ENCODE measurements at places on chromosomes 1 and 21.
A peak's percentile ranks its signal among the peaks of the same experiment; 100 is the strongest.

DNA sequence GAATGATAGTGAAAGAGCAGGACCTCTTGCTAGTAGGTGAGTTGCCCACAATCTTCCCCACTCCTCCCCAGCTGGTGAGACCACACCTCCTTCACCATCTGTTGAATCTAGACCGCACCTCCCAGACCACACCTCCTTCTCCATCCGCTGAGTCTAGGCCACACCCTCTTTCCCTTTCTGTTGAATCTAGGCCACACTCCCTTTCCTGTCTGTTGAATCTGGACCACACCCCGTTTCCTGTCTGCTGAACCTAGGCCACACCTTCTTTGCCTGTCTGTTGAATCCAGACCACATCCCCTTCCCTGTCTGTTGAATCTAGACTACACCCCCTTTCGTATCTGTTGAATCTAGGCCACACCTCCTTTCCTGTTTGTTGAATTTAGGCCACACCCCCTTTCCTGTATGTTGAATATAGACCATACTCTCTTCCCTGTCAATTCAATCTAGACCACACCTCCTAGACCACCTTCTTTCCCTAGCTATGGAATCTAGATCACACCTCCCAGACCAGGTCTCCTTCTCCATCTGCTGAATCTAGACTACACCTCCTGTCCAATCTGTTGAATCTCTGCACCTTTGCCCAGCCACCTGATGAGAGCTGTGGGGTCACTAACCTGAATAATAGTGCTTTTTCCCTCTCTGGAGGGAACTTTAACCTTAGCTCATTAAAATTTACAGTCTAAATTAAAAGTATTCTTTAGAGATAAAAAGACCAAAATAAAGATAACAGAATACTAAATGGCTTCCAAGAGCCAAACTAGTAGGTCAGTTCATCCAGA lies 116.3 kb downstream of the DAB1 start:
- DNase-seq, result no peak

DNA sequence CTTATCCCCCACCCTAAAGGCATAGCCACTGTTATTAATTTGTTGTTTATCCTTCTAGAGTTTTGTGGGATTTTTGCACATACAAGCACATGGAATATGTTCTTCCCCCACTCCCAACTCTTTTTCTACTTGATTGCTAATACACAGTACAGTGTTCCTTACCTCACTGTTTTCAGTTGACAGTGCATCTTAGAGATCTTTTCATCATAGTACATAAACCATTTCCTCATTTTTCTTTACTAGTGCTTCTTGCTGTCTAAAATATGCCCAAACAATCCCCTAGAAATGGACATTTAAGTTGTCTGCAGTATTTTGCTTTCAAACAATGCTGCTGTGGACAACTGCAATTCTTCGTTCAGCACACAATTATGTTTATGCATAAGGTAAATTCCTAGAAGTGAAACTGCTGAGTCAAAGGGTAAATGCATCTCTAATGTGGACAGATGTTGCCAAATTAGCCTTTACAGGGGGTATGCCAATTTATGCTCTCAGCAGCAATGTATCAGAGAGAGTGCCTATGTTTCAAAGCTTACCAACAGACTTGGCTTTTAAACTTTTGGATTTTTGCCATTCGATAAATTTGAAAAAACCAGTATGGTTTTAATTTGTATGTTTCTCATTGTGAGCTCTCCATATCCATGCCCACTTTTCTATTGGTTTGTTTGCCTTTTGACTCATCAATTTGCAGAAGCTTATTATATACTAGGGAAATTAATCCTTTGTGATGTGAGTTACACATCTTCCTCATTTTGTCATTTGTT lies 132.6 kb downstream of the MRPS6 start:
- no peak for DNase-seq

GRCh38 chr1:84940481-84940880 lies 47.5 kb upstream of the LPAR3 start:
- DNase-seq, result no peak

GRCh38 chr1:109499661-109500536 lies 6.0 kb downstream of the CYB561D1 start:
- DNase-seq, result peak; percentile 25

DNA sequence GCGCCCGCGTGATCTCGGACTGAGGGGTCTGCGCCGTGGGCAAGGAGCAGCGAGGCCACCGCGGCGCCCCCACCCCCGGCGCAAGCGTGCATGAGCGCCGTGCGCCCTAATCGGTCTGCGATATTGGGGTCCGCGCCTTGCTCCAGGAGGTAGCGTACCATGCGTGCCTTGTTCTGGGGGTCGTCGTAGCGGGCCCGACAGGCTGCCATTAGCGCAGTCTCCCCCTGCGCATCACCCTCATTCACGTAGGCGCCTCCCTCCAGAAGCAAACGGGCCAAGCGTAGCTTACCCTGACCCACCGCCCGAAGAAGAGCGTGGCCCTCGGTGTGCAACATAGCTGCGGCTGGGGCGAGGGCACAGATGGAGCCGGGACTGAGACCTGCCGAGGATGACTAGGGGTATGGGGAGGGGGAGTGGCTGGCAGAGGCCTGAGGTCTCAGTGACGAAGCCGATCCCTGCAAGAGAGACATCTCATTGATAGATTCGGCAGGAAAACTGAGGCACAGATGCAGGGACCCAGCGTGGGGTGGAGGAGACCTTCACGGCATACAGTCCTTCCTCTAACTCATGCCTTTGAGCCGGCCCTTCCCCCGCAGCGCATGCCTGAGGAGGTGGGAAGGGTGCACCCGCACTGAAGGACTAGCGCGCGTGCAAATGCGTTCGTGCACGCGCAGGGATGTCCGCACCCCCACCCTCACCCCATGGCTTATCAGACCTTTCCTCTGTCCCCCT lies 2.8 kb downstream of the ANKRD34A start:
- peak; percentile 57 for DNase-seq

- DNase-seq, result no peak
Observed at GRCh38 chr1:245225322-245226202, 70.8 kb downstream of the KIF26B start.

- no peak for DNase-seq
Observed at GRCh38 chr1:100943533-100943932, 47.6 kb downstream of the SLC30A7 start.

- no peak for DNase-seq
Observed at GRCh38 chr1:13513063-13513894, 524 bp downstream of the LRRC38 start.

GRCh38 chr1:244096691-244097090 lies 45.6 kb downstream of the ZBTB18 start:
- no peak for DNase-seq

- no peak for DNase-seq
Observed at GRCh38 chr1:234885601-234886000, 243.0 kb downstream of the TOMM20 start.

GRCh38 chr1:116767782-116768382 lies 13.7 kb downstream of the CD2 start:
- no peak for DNase-seq

- DNase-seq, result no peak
Observed at GRCh38 chr1:68199603-68200002, 32.7 kb downstream of the WLS start.

- peak; percentile 89 for DNase-seq
Observed at GRCh38 chr1:205321162-205321958, at the start of gene NUAK2. TSS of gene NUAK2 (minus strand) at chr1:205321745. CDS start at chr1:205321628, 117 bp downstream.

DNA sequence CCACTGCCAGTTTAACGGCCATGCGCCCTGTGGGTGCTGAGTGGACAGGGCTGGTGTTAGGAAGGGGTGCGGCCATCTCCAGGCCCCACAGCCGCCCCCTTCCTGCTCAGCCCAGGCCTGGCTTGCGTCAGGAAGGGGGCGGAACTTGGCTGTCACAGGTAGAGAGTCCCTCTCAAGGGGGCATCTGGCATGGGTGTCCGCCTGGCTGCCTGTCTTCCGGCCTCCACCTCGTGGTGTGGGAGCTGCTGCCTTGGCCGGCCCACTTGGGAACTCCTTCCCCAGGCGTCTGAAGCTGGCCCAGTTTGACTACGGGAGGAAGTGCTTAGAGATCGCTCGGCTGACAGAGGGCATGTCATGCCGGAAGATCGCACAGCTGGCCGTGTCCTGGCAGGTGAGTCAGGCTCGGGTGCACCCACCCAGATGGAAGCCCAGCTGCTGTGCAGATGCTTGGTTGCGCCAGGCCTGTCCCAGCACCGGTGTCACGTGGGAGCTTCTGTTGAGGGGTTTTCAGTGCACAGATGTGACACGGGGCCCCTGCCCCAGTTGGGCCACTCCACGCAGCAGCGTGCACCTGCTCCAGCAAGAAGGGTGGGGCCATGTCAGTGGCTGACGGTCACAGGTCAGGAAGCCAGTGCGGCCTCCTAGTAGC lies 9.1 kb upstream of the ATAD3B start:
- DNase-seq, result peak; percentile 86

GRCh38 chr1:36751525-36751924 lies 268.8 kb upstream of the CSF3R start:
- no peak for DNase-seq

DNA sequence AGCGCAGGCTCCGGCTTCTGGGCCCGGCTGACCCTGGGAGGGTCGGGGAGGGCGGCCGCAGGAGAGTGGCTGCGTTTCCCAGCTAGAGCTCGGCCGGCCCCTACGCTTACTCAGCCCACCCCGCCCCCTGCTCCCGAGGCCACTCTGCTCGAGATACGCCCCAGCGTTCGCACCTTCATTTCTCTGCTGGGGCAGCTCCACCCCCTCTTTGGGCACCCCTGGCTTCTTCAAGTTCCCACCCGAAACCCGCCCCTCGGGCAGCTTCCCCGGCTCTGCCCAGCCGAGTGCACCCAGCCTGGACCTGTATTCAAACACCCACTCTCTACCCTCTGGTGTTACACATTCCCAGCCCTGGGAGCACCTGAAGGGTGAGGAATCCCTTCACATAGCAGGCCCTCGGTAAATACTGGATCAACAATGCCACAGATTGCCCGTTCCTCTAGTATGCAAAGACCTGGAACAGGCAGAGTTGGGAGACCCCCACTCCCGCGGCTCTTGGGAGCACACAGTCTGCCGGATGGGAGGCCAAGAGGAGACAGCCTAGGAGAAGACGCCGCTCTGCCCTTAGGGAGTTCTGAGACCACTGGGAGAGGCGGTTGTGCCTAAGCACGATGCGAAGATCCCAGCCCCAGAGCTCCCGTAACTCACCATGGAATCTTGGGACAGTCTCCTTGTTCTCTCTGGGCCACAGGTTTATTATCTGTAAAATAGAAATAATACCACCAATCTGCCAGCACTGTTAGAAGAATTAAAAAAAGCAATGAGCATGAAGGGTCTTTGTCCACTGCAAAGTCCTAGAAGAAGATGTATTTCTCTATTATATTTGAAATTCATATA lies 566 bp upstream of the PAQR7 start:
- DNase-seq, result no peak

- DNase-seq, result no peak
Observed at GRCh38 chr1:47776667-47777131, 220.5 kb downstream of the TRABD2B start.

Data from SHP77 (cell line).